ENCODE measurements at places on chromosomes 2 and 18.

DNA sequence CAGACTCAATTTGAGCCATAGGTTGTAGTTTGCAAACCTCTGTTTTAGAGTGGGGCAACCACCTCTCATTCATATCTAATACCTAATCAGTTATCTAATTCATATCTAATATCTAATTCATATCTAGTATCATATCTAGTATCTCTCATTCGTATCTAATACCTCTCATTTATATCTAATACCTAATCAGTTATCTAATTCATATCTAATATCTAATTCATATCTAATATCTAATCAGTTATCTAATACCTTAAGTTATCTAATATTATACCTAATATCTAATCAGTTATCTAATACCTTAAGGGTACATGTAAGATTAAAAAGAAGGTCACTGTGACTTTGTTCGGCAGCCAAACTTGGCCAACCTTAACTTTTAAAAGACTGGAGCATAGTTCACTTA, 403.4 kb upstream of the MMADHC start:
- no peak for DNase-seq

DNA sequence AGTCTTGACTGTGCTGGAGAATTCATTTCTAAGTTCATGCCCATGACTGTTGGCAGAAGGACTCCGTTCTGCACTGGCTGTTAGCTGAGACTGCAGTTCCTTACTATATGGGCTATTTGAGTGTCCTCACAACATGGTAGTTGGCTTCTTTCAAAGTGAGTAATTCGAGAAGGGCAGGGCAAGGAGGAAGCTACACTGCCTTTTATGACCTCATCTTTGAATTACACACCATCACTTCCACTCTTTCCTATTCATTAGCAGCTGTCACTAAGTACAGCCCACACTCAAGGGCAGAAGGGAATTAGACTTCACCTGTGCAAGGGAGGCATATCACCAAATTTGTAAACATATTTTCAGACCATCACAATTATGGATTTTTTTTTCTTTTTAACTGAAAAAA, 55.9 kb upstream of the EPAS1 start:
- DNase-seq: no peak

GRCh38 chr2:179729966-179730365, 131.4 kb downstream of the ZNF385B start:
- no peak for DNase-seq

DNA sequence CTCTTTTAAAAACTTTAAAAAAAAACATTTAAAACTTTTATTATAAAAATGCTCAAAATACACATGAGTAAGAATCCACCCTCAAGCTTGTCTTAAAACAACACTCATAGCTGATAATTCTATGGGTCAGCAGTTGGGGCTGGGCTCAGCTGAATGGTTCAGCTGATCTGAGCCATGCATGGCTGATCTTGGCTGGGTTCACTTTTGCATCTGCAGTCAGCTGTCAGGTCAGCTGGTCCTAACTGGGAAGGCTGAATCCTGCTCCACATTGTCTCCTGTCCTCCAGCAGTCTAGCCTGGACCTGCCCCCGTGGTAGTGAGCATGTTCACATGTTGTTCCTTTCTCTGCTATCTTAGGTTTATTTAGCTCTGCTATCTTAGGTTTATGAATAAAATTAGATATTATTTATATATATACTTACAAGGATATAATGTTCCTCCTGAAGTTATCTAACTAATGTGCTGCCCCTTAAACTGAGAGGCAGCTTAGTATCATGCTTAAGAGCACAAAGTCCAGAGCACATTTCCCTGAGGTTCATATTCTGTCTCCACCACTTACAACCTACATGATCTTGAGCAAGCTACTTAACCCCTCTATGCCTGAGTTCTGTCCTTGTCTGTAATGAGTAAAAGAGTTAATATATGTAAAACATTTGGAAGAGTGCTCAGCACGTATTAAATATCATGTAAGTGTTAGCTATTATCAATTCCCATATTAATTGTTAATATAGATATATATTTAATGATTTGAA, 309.4 kb downstream of the PTPRM start:
- DNase-seq: no peak

DNA sequence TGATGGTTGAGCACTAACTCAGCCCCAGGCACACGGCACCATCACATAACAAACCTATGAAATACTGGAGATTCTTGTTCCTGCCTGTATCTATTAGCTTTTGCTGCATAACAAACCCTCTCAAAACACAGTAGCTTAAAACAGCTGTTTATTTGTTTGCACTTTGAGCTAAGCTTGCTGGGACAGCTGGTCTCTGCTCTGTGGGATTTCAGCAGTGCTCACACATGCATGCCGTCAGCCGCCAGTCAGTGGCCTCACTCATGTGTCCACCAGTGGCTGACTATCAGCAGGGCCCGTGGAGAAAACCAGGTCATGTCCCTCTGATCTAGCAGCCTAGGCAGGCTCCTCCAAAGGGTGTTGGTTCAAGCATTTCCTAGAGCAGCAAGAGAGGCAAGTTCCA, 52.8 kb upstream of the RAB12 start:
- no peak for DNase-seq

GRCh38 chr2:207338220-207338607, 172.5 kb upstream of the KLF7 start:
- DNase-seq: no peak
